Upper lobe of left lung (tissue), 6 donors: ENCODE measurements at places on chromosomes 5 and 9. TPM values are rescaled to one million over a fixed set of nuclear protein-coding genes. Genes with fewer than 3 reads are reported as not detected.

DNA sequence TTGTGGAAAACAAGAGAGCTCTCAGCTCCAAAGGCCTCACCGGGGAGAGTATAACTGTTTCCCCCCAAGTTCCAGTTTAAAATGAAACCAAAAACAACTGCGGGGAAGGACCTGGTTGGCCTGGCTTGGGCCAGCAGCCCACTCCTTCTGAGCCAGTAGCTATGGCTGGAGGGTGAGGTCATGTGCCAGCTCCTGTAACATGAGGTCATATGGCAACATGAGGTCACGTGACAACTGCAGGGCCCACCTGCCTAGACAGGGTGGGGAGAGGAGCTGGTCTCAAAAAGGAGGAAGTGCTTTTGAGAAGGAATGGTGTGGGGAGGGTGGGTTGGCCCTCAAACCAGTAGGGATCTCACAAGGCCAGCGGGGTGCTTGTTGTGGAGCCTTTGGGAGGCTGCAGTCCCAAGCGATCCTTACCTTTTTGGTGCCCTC lies 29.3 kb upstream of the CRB2 start:
- no peaks in the 10 kb centered on the region for H3K27me3 ChIP-seq
- no peaks in the 10 kb centered on the region for H3K36me3 ChIP-seq
- H3K27ac ChIP-seq, result peak overlapping the region; percentile 45
- peaks cover 31% of the 10 kb centered on the region for H3K4me1 ChIP-seq
- H3K4me3 ChIP-seq, result peak overlapping the region; percentile 8

- H3K27me3 ChIP-seq, result no peaks in the 10 kb centered on the region
- no peak overlapping the region for H3K27ac ChIP-seq
- H3K36me3 ChIP-seq, result no peaks in the 10 kb centered on the region
- H3K4me3 ChIP-seq, result no peak overlapping the region
- no peaks in the 10 kb centered on the region for H3K4me1 ChIP-seq
Measured at GRCh38 chr9:3746296-3747275, 220.8 kb upstream of the RFX3 start.

DNA sequence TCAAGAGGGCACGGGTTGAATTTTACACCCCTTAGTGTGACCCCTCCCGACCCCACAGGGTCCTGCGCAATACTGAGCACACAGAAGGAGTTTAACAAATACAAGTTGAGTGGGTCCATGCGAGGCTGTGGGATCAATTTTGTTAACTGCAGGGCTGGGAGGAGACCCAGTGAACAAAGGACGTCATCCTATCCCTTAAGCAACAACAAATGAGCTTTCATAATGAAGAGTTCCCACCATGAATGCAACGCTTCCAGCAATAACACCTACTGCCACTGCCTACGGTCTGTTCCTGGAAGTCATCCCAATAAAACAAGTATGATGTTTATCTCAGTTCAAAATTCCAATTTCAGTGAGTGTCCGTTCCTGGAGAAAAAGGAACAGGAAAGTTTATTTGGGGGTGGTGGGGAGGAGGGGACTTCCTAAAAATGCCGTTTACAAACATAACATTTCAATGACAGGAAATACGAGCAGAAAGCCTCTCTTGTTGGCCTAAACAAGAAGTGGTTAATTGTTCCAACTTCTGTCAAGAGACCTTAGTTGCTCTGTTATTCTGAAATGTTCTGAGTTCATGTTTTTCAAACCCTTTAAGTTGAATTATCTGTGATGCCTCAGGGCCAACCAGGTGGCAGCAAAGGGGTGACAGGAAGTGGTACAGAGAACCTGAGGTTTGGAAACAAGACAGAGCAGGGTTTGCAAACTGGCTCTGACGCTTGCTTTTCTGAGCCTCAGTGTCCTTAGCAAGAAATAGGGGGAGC lies 65.8 kb upstream of the PLPP6 start:
- no peaks in the 10 kb centered on the region for H3K36me3 ChIP-seq
- peak overlapping the region; percentile 62 for H3K27ac ChIP-seq
- H3K27me3 ChIP-seq, result no peaks in the 10 kb centered on the region
- H3K4me1 ChIP-seq, result peaks cover 9% of the 10 kb centered on the region
- no peak overlapping the region for H3K4me3 ChIP-seq
- DNase-seq, result no peak

- no peak overlapping the region for H3K27ac ChIP-seq
- no peak for DNase-seq
- H3K27me3 ChIP-seq, result no peaks in the 10 kb centered on the region
- no peak overlapping the region for H3K4me3 ChIP-seq
- H3K36me3 ChIP-seq, result peaks cover 3% of the 10 kb centered on the region
Measured at GRCh38 chr5:112983363-112983762, 6.8 kb downstream of the DCP2 start.

SPATA31D4 gene
- total RNA-seq, result not detected

SYK gene
- total RNA-seq, result 52.4 TPM
